ENCODE measurements at places on chromosomes 11 and 22. TPM values are rescaled to one million over a fixed set of nuclear protein-coding genes. Genes with fewer than 3 reads are reported as not detected.

GRCh38 chr11:43408277-43408676 lies 49.6 kb downstream of the TTC17 start:
- DNase-seq, result no peak

DNA sequence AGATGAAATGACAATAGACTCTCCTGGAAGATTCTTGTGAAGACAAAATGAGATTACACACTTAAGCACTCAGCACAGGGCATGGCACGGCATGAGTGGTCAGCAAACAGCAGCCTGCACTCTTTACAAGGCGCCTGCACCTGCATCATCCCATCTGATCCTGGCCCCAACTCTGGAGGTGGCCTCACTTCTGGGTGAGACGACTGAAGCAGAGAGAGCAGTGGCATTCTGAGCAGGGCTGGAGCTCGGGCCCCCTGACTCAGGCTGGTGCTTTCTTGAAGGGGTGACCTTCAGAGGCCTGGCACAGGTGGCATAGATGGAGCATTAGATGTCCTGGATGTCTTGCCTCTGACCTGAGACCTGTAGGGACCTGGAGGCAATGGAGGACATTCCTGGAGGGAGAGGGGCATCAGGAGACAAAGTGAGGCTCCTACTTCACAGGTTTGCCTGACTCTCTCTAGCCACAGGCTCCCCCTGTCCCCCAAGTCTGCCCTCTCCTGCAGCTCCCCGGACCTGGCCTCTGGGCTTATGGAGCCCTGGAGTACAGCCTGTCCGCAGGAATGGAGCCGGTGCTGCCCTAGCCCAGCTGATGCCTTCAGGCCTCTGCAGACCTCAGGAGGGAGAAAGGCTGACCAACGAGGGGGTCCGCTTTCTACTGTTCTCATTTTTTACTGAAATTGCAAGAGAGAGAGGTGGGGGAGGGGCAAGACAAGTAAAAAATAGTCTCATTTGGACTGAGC lies 65.5 kb upstream of the THY1 start:
- no peak for DNase-seq

- DNase-seq, result no peak
These were observed 648 bp upstream of the H19 start for GRCh38 chr11:1998290-1998689.

- no peak for DNase-seq
These were observed 72.9 kb downstream of the TNRC6B start for GRCh38 chr22:40250608-40251007.

DNA sequence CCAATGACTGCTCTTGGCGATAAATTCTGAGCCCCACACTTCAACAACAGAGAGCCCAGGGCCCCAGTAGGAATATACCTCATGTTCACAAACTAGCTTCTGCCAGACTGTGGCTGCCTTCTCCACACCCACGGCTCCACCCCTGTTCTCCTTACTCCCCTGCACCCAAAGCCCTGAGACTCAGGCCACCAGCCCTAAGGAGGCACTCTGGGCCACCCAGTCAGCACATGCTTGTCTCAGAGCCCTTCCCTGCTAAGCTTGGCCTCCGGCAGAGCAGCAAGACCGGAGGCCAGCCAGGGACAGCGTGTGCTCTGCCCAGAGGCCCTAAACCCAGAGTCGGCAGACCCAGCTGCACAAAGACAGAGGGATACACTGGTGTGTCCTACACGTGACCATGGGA lies 27.9 kb downstream of the SPATA19 start:
- no peak for DNase-seq

GRCh38 chr11:22635689-22636088 lies 10.1 kb upstream of the FANCF start:
- peak; percentile 11 for DNase-seq

DNA sequence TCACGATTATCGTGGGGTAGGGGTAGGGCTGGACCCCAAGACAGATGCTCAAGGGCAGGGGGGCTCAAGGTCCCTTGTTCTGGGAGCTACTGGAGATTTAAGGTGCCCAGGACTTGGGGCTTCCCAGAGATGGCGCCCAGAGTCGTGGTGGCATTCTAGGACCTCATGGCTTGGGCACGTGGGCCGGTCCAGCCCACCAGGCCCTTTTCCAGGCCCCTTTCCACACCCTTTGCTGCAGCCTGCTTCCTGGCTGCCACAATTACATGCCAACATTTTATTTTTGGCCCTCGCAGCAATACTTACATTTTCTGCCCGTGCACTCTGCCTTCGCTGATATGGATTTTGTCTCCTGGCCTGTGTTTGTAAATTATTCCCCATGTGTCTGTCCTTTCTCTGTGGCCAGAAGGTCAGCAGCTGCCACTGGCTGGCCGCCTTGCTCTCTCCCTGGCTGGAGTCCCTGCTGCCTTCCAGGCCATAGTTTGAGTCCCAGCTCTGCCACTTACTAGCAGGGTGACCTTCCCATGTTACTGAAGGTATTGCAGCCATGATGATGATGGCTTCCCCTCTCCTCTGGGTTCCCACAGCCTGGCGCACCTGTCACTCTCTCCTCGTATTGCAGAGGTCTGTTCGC lies 11.2 kb downstream of the MB start:
- no peak for DNase-seq

RAB30 gene
- total RNA-seq, result 3.6 TPM

CTSW gene
- not detected for total RNA-seq

MGAT3 gene
- total RNA-seq, result 18.5 TPM

All from neural progenitor cell (in vitro differentiated cells).